HEK293T (cell line): ENCODE measurements at places on chromosomes 2 and 18.

DNA sequence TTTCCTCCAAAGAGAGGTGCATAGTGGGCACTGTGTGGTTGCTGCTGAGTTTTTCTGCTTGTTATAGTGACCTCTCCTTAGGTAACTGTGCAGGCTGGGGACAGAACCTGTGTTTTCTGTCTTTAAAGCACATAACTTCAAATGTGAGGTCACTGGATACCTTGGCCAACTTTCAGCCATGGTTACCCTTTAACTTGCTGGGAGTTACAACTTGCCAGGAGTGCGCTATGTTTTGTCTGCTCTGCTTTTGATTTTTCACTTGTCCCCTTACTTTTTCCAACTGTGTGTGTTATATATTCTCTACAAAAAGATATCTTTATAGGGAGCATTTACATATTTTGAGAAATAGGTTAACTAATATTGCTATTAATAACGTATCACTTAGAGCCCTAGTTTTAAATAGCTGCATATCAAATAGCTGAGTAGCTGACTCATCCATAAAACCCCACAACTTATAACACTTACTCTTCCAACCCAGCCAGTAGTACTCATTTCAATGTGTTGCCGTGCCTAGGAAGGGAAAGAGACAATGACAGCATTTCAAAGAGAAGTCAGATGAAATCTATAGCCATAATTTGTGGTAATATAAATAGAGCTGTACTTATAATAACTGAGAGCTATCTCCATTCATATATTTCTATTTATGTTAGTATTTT lies 51.6 kb downstream of the DPP4 start:
- DNase-seq = no peak

DNA sequence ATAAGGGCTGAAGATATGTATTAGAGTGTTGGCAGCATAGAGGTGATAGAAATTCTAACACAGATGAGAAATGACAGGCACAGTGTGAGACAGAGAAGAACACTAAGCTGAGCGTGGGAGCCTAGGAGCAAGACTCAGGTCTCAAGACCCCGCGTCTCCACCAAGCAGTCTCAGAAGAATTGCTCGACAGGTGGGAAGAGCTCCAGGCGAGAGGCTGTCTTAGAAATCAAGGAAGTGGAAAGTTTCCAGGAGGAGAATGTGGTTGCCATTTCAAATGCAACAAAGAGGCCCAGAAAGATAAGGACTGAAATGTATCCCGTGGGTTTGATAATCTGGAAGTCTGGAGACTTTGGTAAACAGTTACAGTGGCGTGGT lies 31.5 kb upstream of the CAB39 start:
- DNase-seq = no peak

DNA sequence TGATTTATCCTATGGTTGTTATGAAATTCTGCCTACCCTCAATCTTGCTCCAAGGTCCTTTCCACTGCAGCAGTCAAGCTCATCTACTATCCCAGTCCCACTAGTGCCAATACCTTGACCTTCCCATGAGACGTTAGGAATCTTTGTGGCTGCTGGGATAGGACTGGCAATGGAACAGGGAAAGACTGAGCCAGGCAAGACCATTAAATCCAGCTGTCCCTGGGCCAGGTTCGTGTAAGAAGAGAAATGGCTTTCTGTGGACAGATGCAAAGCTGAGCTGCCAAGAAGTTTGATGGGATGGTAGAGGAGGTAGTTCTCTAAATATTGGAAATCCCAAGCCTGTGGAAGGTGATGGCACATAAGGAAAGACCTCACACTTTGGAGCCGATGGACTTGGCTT lies 50.1 kb upstream of the TMEM17 start:
- DNase-seq = no peak

- no peak for DNase-seq
Measured at GRCh38 chr18:30988440-30988839, 54.1 kb downstream of the DSC3 start.
